ENCODE measurements at places on chromosomes 4 and X.

DNA sequence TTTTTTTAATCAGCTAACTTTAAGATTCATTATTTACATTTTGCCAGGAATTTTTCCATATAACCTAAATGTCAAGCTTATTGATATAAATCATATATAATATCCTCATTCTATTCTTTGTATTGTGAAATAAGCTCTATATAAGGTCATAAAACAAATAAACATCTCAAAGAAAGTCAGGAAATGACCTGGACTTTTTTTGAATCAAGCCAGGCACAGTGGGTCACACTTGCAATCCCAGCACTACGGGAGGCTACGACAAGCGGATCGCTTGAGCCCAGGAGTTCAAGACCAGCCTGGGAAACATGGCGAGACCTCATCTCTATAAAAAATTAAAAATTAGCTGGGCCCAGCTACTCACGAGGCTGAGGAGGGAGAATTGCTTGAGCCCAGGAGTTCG is 88.9 kb downstream of the RBM47 start:
- DNase-seq = no peak

- no peak for DNase-seq
These were observed 51.2 kb upstream of the TMSB15B start for GRCh38 chrX:103911236-103911635.

DNA sequence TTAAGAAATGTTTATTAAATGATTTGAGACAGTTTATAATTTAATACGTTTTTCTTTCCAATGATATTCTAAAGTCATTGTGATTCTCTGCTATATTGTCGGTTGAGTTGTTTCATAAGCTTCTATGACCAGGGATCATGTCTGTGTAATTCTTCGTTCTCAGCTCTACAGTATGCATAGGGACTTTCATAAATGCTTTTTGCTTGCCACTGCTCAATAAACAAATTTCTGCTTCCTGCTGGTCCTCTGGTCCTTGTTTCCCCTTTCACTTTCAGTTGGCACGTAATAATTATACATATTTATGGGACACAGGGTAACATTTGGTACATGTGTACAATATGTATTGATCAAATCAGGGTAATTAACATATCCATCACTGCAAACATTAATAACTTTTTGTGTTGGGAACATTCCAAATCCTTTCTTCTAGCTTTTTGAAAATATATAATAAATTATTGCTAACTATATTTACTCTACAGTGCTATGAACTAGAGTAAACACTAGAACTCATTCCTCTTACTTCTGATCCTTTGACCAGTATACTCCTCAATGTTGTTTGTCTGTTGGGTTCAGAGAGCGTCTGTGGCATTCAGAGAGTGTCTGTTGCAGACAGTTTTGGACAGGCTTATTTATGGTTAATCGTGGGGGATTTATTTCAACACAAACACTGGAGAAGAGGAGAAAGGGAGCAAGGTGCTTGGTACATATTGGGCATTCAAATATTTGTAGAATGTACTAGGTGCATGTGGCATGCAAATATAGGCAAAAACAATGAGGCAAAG is 68.3 kb upstream of the SPANXB1 start:
- no peak for DNase-seq

DNA sequence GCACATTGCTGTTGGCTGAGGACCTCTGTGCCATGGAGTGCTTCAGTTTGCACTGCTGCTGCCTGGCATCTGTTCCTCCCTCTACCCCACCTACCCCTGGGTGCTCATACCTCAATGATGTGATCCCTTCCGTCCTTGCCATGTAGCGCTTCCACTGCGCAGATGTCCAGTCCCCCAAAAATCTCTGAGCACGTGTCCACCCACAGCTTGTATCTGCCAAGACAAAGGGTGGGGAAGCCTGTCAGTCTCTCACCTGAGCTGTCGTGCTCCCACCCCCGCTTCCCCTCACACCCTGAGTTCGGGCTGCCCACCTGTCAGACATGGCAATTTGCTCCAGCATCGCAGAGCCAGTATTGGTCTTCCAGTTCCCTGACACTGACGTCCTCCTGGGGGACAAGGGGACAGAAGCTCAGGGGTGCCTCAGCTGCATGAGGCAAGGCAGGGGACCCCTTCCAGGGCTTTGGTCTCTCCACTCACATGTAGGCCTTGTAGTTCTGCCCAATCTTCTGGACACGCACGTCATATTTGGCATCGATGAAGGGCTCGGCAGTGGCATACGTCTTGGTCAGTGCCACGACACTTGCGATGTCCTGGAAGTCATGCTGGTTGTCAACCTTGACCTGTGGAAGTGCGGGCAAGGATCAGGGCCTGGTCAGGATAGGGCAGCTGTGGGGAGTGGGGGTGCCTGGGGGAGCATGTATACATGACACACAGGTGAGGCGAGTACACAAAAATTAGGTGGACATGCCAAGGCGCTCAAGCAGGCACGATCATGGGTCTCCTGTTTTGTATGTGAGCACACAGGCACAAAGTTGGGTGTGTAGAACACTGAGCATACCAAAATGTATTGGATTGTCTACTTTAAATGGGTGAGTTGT is 6.0 kb upstream of the TIMP1 start:
- DNase-seq = no peak

- DNase-seq = no peak
These were observed 717.3 kb upstream of the ACTRT1 start for GRCh38 chrX:128769495-128769894.

DNA sequence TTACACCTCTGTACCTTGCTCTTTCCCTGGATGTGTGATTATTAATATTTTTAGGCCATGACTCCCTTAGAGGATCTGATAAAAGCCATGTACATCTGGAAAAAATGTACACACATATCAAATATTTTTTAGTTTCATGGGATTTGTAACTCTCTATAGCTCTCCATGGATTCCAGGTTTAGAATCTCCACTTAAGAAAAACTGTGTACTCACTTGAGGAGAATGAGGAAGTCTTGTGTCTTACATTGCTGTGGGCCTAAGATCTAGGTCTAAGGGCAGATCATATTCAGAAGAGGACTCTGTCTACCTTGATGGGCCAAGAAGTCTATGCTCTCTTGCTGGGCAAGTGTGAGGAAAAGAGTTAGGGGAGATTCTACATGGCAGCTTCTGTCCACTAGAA is 98.0 kb downstream of the RRAGB start:
- no peak for DNase-seq

DNA sequence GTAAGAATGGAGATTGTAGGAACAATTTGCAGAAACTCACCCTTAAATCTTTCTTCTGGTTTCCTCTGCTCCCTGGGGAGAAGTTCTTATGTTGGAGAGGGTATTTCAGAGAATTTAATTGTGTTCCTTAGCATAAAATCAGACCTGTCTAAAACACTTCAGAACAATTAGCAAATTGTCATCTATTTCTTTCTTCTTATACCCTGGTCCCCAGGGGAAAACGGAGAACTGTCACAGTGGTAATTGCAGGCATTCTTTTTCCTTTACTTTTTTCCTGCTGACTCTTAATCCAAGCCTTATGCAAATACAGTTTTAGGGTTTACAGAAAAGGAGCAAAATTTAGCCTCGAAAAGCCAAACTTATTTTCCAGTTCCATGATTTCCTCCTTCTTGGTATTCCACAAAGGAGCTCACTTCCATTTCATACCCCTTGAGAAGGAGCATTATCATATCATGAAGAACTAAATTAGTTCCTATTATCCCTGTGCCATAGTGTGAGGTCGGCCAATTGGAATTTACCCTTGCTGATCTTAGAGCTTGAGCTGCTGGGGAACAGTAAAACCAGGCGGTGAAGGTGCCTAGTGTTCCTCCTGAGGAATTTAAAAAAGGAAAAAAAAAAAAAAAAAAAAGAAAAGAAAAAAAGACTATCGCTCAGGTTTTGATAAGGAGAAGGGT is 173.8 kb downstream of the IL15 start:
- DNase-seq = no peak

DNA sequence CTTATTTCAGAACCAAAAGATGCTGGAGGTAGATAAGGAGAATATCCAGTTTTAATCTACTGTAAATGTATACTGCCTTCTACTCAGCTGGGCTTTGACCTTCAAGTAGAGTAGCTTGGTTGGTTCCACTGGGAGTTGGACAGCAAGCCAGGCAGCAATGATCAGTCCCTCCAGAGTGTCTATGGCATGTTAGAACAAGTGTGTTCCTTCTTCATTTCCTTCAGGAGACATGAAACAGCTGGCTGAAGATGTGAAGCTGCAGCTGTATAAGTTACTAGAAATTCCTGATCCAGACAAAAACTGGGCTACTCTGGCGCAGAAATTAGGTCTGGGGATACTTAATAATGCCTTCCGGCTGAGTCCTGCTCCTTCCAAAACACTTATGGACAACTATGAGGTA is 111.1 kb downstream of the NFKB1 start:
- no peak for DNase-seq

DNA sequence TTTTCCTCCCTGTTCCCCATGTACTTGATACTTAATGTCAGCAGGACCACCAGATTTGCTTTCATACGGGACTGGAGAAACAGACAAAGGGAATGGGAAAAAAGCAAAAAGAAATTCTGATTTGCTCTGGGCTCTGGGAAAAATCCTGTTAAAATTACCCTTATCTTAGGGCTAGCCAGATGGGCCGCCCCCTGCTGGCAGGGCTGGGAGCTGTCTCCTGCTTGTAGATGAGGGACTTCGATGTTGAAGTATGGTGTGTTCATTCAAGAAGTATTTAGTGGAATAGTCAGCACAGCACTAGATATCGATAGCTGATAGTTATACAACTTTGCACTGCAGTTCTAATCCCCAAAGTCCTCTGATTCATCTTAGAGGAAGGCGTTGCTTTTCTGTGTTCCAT is 45.8 kb downstream of the BCORL1 start:
- DNase-seq = peak; percentile 22

GRCh38 chrX:31279359-31279758 is 207.5 kb upstream of the FTHL17 start:
- no peak for DNase-seq

GRCh38 chr4:72531322-72531721 is 37.7 kb downstream of the ADAMTS3 start:
- no peak for DNase-seq

- peak; percentile 7 for DNase-seq
These were observed 43.7 kb downstream of the NLGN4X start for GRCh38 chrX:6184900-6185515.

DNA sequence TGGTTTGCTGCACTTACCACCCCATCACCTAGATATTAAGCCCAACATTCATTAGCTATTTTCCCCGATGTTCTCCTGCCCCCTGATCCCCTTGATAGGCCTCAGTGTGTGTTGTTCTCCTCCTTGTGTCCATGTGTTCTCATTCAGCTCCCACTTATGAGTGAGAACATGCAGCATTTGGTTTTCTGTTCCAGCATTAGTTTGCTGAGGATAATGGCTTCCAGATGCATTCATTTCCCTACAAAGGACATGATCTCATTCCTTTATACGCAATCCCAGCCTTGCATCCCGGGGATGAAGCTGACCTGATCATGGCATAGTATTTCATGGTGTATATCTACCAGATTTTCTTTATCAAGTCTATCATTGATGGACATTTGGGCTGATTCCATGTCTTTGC is 99.0 kb upstream of the DCAF12L2 start:
- DNase-seq = no peak

DNA sequence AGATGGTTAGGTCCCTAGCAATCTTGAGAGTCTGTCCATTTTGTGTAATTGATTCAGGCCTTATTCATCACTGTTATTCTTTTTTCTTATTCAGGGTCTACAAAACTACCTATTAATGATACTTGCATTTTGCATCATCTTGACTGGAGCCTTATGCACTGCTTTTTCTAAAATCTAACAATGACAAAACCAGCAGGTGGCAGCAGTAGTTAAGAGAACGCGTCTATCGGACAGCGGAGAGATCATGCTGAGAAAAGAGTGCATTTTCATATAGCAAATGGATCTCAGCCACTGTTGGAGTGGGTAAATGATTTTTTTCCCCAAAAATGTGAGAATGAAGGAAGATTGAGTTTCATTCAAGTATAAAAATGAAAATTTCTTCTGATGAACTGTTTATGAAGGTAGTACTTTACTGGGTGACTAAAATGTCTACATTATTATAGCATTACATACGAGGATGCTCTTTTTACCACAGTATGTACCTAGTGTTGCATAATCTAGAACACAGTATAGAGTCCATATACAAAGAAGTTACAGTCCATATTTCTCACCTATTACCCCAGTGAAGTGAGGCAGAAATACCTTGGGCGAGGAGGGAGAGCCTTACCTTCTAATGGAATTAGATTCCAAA is 43.2 kb downstream of the TMEM144 start:
- DNase-seq = peak; percentile 71

GRCh38 chr4:100093091-100093866 is 97.0 kb downstream of the DDIT4L start:
- DNase-seq = peak; percentile 73

DNA sequence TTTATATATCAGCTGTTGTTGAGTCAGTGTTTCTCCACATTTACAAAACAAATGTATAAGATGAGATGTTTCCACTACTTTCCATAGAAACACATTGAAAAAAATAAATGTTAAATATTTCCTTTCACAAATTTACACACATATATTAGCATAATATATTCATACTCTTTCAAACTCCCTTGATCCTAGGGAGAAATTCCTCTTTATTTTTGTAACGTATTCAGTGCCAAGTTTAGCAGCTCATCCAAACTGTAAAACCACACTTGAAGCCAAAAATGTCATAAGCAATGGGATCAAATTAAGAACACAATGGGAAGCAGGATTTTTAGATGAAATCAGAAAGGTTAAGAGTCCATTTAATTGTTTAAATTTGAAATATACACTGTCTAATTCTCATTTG is 381.1 kb upstream of the MAD2L1 start:
- DNase-seq = no peak

DNA sequence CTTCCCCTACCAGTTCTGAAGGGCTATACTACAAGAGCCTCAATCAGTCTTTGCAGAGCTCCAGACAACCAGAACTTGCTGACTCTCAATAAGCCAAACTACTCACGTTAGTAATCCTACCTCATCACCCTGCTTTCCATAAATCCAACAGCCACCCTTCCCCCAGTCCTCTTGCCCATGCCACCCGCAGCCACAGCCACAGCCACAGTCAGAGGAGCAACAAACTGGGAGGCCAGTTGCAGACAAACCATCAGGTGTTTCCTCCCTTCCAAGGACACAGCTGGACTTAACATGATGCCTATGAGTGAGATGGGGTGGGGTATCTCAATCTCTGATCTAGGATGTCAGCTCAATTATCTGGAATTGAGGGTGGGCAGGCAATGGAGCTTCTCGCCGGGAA is 1.0 kb downstream of the GABRA3 start:
- DNase-seq = no peak

Data from hematopoietic multipotent progenitor cell (in vitro differentiated cells).